T-cell (primary cell): ENCODE measurements at places on chromosomes 16 and 17. TPM values are rescaled to one million over a fixed set of nuclear protein-coding genes. Genes with fewer than 3 reads are reported as not detected.
A peak's percentile ranks its signal among the peaks of the same experiment; 100 is the strongest.

DNA sequence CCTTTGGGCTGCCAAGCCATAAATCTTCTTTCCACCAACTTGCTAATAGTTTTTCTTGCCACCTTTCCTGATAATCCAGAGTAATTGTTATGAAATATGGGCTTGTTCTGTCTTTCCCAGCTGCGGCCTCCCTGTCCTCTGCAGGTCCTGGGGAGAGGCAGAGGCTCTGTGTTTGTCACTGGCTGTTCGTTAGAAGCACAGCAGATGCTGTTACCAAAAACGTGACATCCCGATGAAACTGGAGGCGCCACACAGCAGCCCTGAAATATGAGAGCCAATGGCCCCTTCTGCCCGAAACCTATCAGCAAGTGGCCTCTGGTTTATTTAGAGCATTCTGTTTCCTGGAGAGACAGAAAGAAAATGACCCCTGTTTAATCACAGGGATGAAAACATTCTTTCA lies 115.1 kb upstream of the ANKFN1 start:
- no peak for DNase-seq

GRCh38 chr16:57607676-57608461 lies 20.6 kb upstream of the ADGRG1 start:
- no peak for DNase-seq

DNA sequence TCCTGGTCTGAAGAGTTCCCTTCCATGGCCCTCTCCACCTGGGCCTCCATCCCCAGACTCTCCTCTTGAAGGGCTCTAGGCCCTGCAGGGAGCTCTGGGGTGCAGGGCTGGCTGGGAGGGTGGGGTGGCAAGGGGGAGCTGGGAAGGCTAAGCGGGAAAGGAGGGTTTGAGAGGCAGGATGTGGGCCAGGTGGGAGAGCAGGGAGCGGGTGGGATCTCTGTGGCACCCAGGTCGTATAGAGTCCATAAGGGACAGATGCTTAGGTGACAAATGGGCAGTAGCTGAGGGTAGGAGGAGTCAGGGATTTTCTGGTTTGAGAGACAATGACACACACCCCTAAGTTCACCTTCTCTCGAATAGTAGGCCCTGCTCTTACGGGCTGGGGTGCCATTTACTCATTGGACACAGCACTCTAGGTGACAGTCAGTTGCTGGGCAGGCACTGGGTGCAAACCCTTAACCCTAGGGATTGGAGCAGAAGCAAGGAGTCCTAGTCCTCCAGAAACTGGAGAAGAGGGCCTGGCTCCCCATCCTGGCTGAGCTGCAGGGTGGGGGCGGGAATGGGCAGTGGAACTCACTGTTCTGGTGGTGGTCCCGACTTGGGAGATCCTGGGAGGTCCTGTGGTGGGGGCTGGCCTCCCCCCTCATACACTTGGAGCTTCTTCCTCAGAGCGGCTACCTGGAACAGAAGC lies 15.3 kb downstream of the KIF18B start:
- DNase-seq, result no peak

Gene CSH1
- not detected for total RNA-seq

- DNase-seq, result no peak
Observed at GRCh38 chr17:30352240-30352814, 18.5 kb upstream of the TMIGD1 start.

Gene SLC6A2
- not detected for total RNA-seq

- DNase-seq, result no peak
Observed at GRCh38 chr16:47571049-47571448, 109.9 kb downstream of the PHKB start.

- DNase-seq, result no peak
Observed at GRCh38 chr16:7755347-7755882, 422.8 kb downstream of the RBFOX1 start.

GRCh38 chr16:56111100-56111499 lies 80.2 kb upstream of the GNAO1 start:
- no peak for DNase-seq

Gene KRTAP2-1
- not detected for total RNA-seq

DNA sequence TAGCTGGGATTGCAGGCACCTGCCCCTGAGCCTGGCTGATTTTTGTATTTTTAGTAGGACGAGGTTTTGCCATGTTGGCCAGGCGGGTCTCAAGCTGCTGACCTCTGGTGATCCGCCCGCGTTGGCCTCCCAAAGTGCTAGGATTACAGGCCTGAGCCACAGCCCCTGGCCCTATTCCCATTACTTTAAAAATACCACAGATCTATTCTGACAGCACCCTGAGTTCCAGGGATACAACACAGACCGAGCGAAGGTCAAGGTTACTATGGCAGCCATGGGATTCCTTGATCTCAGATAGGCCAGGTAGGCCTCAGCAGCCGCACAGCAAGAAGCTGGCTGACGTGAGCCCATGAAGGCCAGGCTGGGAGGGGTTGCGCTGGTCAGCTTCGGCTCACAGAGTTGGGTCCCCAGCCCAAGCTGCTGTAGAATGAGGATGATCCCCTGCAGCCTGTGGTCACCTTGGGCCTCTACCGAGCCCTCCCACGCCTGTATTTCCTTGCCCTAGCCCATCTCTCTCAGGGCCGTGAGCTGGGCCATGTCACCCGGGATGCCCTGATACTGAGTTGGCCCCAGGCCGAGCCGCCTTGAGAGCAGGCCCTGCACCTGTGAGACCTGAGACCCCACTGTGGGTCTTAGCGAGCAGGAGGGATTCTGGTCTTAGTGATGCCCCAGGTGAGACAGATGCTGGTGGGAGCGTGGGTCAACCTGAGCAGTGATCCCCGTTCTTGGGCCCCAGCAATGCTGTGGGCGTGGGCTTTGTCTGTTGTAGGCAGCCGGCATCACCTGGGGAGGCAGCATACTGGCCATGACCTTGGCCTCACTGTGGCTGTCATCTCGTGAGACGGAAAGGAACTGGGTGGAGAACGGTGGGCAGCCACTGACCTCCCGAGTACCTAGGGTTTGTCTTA lies 16.9 kb upstream of the RNF213 start:
- DNase-seq, result no peak

- no peak for DNase-seq
Observed at GRCh38 chr17:29619251-29619650, 3.5 kb downstream of the CORO6 start.

- no peak for DNase-seq
Observed at GRCh38 chr17:57553991-57554825, 190.9 kb downstream of the CCDC182 start.

Gene DNAH2
- total RNA-seq, result not detected

DNA sequence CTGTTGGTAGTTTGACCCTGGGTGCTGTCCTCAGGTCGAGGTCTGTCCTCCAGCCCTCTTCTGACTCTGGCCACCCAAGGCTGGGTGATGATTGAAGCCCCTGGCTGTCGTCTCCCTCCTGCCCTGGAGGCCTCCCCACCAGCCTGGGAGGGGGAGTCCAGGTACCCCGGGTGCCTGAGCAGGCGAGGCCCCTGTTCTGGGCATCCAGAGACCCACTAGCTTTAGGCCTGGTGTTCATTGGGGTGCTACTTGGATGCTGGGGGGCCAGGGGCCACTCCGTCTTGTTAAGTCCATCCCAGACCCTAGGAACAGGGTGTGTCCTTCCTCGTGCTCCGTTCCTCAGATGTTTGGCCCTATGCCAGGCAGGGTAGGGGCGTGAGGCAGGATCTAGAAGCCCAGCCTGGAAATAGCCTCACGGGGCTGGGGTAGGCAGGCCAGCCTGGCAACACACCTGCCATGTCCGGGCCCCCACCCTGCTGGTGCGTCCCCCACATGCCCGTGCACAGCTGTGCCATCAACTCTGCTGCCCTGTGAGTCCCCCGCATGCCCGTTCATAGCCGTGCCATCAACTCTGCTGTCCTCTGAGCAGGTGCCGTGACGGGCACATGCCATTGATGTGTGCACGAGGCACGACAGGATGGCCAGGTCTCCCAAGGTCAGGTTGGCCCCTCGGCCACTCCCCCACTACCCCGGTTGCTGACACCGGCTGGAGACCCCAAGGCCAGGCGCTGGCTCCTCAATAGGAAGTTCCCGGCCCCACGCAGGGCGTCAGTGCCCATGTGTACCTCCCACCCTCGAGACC lies 36.9 kb downstream of the GINS2 start:
- DNase-seq, result no peak

Gene SLC5A11
- 0.73 TPM for total RNA-seq

- DNase-seq, result no peak
Observed at GRCh38 chr17:1005361-1005946, 8.5 kb downstream of the TIMM22 start.

Gene CHST4
- 0.23 TPM for total RNA-seq

Gene OMG
- 0.70 TPM for total RNA-seq

DNA sequence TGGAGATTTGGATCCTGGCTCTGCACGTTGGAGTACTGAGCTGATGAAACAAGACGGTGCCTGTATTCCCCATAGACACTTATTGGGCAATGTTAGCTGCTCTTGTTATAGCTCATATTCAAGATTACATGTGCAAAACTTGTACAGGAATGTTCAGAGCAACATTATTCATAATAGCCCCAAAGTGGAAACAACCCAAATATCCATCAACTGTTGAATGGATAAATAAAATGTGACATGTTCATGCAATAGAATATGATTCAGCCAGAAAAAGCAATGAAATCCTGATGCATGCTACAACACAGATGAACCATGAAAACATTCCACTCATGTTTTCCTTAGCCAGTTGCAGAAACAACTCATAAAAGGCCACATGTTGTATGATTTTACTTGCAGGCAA lies 5.7 kb upstream of the SDR42E1 start:
- no peak for DNase-seq

DNA sequence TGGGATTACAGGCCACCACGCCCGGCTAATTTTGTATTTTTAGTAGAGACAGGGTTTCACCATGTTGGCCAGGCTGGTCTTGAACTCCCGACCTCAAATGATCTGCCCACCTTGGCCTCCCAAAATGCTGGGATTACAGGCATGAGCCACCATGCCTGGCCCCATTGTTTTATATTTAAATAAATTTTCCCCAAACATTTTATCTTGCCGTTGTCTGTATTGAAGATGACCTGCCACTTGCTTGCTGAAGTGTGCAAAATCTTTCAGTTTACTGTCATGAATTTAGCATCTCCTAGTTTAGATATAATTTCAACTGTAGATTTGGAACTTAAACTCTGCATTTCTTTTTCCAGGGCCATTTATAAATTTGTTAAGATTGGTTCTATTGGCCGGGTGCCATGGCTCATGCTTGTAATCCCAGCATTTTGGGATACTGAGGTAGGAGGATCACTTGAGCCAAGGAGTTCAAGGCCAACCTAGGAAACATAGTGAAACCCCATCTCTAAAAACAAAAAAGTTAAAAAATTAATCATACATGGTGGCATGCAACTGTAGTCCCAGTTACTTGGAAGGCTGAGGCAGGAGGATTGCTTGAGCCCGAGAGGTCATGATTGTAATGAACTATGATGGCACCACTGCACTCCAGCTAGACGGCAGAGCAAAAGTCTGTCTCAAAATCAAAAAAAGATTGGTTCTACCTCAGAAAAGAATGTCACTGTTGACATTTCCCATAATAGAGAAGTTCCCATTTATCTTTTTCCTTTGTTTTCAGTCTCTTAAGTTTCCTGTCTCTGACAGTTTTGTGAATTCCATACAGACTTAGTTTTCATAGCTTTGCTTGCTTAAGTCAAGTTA lies 84.4 kb downstream of the VMP1 start:
- DNase-seq, result no peak

GRCh38 chr17:17767154-17767869 lies 69.5 kb downstream of the SREBF1 start:
- no peak for DNase-seq

DNA sequence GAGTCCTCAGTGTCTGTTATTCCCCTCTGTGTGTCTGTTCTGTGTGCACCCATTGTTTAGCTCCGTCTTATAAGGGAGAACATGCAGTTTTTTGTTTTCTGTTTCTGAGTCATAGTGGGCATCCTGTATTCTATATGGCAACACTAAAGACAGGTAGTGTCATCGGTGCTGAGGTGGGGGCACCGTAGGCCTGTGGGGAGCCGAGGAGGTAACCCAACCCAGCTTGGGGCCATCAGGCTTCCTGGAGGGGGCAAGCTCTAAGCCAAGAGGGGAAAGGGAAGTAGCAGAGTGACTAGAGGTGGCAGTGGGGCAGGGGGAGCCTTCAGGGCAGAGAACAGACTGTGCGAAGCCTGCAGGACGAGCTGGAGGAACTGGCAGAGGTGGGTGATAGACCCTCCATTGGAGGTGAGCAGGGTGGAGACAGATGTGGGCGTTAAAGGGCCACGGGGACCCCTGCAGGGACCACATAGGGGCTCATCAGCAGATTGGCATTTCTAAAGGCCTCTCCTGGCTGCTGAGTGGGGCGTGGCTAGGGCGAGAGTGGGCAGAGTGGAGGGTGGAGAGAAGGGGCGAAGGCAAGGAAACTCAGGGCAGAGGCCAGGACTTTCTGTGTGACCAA lies 36.5 kb downstream of the CPNE2 start:
- peak; percentile 49 for DNase-seq

GRCh38 chr17:78323826-78324390 lies 36.0 kb downstream of the SOCS3 start:
- DNase-seq, result no peak

DNA sequence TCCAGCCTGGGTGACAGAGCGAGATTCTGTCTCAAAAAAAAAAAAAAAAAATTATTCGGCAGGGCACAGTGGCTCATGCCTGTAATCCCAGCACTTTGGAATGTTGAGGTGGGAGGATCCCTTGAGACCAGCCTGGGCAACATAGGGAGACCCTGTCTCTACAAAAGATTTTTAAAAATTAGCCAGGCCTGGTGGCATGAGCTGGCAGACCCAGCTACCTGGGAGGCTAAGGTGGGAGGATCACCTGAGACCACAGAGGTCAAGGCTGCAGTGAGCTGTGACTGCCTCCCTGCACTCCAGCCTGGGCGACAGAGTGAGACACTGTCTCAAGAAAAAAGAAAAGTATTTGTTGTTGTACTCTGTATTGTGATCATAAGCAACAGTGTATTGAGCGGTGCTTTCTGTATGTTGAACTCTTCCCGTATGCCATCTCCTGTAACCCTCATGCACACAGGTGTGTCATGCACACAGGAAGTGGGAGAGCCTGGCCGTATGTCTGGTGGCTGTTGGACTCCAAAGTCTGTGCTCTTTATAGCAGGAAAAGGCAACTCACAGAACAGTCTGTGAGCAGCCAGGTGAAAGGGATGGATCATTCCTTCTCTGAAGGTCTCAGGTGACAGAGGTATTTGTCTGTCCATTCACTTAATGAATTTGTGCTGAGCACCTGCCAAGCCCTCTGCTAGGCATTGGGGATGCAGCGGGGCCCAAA lies 17.1 kb downstream of the CDH1 start:
- DNase-seq, result no peak

GRCh38 chr17:50564916-50565315 lies 4.4 kb downstream of the CACNA1G start:
- no peak for DNase-seq

Gene CCL22
- 13.0 TPM for total RNA-seq

DNA sequence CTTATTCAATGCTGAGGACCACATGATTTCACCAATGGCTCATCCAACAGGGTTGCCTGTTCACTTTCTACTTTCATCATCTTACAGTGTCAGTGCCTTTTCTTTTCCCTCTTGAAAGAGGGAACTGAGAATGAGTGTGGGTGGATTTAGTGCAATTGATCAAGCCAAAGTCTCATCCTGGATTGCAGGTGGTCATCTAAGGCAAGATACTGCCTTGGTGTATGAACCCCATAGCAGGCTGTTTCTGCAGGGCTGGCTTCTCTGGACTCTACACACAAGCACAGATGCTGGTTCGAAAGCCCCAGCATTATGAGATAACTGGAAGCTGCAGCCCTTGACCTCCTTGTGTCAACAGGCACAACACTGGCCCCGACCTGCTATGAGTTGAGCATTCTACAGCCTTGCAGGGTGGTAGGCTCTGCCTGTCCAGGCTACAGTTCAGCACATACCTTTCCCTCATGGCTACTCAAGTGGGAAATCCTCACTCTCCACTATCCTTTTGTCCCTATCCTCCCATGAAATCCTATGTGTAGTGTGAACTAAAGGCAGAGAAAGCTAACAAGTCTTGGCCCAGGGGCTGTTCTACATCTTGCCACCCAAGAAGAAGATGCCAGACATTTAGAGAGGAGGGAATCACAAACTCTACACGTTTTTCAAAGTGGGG lies 358.7 kb downstream of the SLC39A11 start:
- no peak for DNase-seq

Gene DYNLRB2
- not detected for total RNA-seq
